Stimulated activated CD8-positive, alpha-beta memory T cell treated with anti-CD3 and anti-CD28 coated beads, Interleukin-7, amount 100 ng/mL, for 1 hour (primary cell): ENCODE measurements at places on chromosomes 1 and 21.

GRCh38 chr1:159000070-159000409 is 9.7 kb upstream of the IFI16 start:
- no peak for DNase-seq

DNA sequence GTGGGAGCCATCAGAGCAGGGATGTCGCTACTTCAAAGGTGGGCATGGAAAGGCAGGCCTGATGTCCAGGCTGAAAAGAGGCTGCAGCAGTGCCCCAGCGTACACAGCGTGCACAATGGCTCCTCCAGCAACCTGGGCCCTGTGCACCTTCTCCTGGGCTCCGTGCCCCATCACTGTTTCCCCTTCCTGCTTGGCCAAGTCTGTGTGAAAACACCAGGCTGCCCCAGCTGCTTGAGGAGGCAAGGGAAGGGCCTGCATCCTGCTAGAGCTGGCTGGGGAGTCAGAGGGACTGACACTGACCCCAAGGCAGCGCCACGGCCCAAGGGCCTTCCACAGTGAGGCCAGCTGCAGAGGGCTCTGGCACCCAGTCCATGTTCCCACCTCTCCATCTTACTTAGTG is 33.4 kb downstream of the SDC3 start:
- no peak for DNase-seq

DNA sequence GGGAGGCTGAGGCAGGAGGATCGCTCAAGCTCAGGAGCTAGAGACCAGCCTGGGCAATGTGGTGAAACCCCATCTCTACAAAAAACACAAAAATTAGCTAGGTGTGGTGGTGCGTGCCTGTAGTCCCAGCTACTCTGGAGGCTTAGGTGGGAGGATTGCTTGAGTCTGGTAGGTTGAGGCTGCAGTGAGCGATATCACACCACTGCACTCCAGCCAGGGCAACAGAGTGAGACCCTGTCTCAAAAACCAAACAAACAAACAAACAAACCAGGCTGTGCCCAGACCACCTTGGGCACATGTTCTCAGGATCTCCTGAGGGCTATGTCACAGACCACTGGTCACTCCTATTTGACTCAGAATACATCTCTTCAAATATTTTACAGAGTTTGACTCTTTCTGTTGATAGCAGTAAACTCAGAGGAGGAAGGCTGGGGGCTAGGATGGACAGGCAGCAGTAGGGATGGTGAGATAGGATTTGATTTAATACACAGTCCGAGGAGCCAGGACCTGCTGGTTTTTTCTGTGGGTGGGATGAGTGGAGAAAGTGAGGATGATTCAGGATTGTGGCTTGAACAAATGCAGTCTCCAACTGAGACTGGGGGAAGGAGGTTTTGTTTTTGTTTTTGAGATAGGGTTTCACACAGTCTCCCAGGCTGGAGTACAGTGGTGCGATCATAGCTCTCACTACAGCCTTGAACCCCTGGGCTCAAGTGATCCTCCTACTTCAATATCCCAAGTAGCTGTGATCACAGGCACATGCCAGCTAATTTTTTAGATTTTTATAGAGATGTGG is 46.5 kb downstream of the OLFML3 start:
- no peak for DNase-seq

- DNase-seq = no peak
These were observed 11.6 kb upstream of the NCMAP start for GRCh38 chr1:24544239-24544638.

DNA sequence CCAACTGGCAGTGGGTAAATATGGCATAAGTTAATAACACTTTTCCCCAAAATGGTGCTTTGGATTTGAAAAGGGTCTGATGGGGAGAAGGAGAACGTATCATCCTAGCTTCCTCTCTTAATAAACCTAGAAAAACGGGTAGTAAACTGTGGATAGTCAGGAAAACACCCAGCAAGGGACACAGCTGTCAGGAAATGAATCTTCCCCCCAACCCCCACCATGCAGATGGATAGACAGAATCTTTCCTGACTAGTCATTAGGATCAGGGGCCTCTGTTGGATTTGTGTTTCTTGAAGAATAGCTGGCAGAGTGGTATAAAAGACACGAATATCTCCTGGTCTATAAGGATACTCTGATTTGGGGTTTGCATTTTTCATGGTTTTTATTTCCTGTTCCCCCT is 22.5 kb upstream of the LAX1 start:
- DNase-seq = no peak
